ENCODE measurements at places on chromosomes 3 and 15.

DNA sequence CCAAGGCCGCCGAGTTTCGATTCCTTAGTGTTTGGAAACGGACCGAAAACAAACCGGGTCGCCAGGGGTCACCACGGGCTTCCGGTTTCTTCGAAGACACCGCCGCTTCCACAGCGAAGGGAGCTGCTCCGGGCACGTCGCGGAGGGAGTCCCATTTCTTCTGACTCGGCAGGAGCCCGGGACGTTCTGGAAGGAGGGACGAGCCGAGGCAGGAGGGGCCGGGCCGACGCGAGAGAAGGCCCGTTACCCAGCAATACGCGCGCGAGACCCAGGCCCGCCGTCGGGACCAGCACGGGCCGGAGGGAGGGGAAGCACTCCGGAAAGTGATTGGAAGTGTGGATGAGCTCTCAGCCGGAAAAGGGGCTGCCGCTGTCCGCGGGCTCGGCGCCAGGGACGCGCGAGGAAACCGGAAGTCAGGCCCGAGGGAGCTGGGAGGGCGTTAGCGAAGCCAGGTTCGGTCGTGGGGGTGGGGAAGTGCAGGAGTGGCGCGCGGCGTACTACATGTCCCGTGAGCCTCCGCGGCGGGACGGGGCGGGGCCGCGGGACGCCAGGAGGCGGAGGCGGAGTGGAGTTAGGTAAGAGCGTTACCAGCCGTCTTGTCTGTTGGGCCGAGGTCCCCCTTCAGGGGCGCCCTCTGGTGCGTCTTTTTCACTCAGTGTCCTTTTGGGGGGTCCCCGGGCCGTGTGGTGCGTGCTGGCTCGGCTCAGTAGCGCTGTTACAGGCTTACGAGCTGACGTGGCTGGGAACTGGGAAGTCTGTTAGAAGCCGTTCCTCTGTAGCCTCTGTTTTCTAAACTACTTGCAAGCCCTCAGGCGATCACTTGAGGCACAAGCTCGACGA lies at the start of the genes AZI2 and ZCWPW2:
Gene AZI2, minus strand, starts transcription at position 196 of the 840 bp plus-strand sequence. CDS start 8,207 bp downstream, outside the sequence.
Gene ZCWPW2, plus strand, starts transcription at position 93 of the 840 bp plus-strand sequence. CDS start 64,348 bp downstream, outside the sequence.
- DNase-seq = peak; percentile 97

GRCh38 chr3:80554304-80554703 lies 786.5 kb upstream of the ROBO1 start:
- no peak for DNase-seq

- DNase-seq = no peak
Measured at GRCh38 chr3:56443372-56443771, 24.9 kb downstream of the ERC2 start.

GRCh38 chr3:184157206-184157605 lies 2.0 kb downstream of the DVL3 start:
- no peak for DNase-seq

GRCh38 chr15:68326711-68327354 lies 49.3 kb downstream of the FEM1B start:
- no peak for DNase-seq

All from right hindlimb (tissue), 1 donor.